Activated naive CD8-positive, alpha-beta T cell treated with anti-CD3 and anti-CD28 coated beads, Interleukin-2, amount 10 ng/mL, durations not matched to agents 7 days and 5 days (primary cell): ENCODE measurements at places on chromosomes 11 and 22.

GRCh38 chr11:106520146-106520912 lies 442.9 kb downstream of the AASDHPPT start:
- DNase-seq = no peak

DNA sequence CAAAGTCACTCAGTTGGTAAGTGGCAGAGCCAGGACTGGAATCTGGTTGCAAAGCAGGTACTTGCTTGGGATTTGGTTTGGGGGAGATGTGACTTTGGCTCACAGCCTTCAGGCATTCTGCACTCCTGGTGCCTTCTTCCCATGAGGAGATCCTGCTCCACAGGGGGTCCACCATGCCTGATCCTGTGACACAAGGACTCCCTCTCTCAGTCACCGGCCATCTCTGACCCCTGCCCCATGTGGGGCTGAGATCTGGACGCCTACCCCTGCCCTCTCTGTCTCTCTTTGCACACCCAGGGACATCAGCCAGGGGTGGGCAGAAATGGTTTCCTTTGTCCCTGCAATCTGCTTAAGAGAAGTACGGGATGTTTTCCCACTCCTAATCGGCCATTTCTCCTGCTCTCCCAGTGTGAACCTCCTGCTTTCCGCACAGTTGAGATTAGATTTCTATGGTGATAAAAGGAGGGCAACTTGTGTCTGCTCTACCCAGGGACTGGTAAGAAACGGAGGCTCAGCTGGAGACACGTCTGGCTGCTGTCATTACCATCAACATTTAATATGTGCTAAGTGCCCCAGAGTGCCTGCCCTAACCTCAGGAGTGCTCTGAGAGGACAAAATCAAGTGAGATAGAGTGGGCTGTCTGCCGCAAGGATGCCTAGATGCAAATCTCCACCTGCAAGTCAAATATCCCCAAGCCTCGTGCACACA lies 11.1 kb upstream of the FXYD6 start:
- no peak for DNase-seq

- DNase-seq = no peak
These were observed 33.8 kb downstream of the BUD13 start for GRCh38 chr11:116738975-116739374.

GRCh38 chr11:122348659-122349409 lies 232.8 kb upstream of the BLID start:
- no peak for DNase-seq

DNA sequence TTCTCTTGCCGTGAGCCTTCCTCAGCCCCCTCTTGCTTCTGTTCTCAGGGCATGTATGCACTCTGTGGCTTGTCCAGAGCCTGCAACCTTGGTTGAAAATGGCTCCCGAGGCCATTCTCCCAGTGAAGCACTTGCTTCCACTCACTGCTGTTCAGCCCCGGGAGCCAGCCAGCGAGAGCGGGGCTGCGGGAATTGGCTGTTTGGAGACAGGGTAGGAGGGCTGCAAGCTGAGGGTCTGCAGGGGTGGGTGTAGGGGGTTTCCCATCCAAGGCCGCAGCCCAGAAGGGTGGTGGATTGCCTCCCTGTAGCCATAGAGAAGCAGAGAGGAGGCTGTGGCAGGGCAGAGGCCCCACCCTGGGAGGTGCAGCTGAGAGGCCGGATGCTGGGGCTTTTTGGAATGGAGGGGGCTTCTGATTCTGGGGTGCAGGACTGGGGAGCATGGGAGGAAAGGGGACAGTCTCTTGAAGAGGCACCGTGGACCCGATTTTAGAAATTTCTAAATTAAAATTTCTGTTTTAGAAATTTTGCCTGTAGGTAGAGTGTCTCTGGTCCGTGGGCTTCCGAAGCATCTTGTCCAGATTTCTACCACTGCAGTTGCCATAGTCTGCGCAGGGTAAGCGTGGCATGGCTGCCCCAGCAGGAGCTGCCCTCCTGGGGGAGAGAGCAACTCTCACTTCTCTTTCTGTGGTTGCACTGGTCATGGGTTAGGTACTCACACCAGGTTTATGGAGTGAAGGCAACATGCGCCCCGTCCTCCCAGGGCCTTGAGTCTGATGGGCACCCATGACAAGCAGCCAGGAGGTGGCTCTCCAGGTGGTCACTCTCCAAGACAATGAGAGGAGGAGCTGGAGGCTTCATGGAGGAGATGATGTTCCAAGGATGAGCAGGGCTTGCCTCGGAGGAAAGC lies 100.2 kb downstream of the TBC1D22A start:
- DNase-seq = no peak

- DNase-seq = no peak
These were observed 37.5 kb downstream of the FAM227A start for GRCh38 chr22:38618682-38619081.

GRCh38 chr11:45048870-45049691 lies 97.4 kb upstream of the PRDM11 start:
- DNase-seq = no peak

DNA sequence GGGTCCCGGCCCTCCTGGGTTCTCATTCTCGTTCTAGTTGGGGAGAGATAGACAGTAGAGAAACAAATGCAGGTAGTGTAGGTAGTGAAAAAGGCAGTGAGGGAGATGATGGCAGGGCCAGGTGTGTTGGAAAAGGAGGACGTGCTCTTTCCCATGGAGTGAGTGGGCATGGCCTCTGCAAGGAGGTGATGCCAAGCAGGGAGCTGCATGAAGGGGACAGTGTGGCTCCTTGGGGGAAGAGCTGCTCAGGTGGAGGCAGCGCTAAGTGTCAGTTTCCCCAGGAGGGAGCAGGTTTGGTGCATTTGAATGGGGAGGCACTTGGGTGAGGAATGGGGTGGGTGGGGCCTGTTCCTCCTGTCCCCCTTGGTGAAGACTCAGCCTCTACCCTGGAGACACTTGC lies 22.2 kb downstream of the MCM5 start:
- no peak for DNase-seq

DNA sequence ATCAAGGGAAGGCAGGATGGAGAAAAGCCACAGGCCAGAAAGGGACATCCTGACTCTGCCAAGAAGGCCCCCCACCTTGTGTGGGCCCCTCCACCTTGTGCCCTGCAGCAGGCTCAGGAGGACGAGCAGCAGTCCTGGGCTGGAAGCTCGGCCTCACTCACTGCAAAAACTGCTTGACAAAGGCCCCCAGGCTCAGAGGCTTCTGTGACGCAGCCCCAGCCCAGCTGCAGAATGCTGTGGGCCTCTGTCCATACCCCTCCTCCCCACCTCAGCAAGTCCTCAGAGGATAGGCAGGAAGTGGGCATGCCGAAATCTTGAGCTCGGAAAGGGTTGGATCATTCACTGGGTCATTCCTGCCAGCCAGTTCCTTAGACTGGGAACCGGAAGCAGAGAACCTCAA lies 61.9 kb downstream of the NRXN2 start:
- DNase-seq = no peak

DNA sequence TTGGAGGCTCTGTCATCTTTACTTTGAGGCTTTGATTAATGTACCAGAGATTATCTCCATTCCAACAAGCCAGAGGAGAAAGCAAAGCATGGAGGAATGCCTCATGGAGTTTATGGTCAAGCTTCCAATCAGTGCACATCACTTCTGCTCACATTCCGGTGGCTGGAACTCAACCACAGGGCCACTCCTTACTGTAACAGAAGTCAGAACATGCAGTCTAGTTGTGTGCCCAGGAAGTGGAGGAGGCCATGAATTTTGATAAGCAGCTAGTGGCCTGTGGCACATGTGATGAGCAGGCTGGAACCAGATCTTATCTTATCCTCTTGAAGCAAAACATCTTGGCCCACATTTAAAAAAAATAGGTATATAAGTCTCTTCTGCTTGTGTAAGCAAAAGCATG lies 258.9 kb upstream of the ARHGAP20 start:
- DNase-seq = no peak
